ENCODE measurements at places on chromosomes 1 and 21.

- DNase-seq = no peak
These were observed 25.7 kb upstream of the VPS13D start for GRCh38 chr1:12204140-12204539.

DNA sequence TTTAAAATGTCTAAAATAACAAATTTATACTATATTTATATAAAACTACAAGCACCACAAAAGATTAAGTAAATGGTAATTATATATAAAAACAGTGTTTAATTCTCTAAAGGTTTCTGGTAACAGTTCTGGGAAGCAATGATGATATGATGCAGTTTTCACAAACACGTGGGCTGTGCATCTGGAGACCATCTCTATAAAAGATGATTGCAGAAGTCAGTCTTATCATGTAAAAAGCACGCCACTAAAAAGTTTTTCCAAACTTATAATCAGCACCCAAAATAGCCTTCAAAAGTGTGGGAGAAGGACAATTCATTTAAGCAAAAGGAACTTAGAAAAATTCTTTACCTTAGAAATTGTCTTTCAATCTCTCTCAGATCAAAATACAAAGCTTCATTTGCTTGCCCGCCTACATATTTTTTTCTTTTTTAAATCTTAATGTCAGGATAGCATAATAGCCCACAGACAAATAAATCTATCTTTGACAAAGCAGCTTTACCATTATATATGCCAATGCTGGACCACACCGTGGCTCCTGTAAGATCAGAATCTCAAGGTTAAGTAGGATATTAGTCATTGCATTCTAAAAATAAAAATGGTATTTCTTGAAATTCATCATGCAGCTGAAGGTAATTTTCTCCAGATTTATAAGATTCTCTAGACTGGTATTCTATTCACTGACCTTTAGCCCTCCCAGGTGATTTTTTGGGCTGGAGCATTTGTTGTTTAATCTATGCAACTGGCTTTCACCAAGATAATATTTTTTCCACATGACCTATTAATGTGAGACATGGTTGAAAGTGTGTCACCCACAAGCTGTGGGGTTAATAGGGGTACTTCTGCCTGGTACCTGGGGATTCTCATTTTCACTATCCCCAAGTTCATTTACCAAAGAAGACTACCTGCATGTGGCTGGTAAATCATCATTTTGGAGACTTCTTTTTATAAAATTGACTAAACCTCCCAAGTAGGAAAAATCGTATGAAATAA lies 189.6 kb upstream of the ST6GALNAC5 start:
- DNase-seq = no peak

GRCh38 chr1:228343191-228343661 lies 63.4 kb downstream of the TRIM11 start:
- DNase-seq = no peak

- DNase-seq = no peak
These were observed 66.1 kb upstream of the CHODL start for GRCh38 chr21:18178509-18178908.

DNA sequence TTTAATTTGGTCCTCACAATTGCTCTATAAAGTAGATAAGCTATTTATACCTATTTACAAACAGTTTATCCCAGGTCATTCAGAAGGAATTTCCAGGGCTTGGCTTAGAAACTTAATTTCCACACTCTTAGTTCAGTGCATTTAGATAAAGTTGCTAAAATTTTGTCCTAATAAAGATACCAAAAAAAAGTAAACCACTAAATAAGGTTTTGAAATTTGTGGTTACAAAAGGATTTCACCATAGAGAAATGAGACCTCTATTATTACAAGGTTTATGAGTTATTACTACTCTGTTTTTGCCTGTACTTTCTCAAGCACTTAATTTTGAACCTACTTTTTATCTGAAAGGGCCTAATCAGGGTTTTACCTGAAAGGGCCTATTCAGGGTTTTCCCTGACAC lies 22.4 kb downstream of the PTPN22 start:
- no peak for DNase-seq

DNA sequence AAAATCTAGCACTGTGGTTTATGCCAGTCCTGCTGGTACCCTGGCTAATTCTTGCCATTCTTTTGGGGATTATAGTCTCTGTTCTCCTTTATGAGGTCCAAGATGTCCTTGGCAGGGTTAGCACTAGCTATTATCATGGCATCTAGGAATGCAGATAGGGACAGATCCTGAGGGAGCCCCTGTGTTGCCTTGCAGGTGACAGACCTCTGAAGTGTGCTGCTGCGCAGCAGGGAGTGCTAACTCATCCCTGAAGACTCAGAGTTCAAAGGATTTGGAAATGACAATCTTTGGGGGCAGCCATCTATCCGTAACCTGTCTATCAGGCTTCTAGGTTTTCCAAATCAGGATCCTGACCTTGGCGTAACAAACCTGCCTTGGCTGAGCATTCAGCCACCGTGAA lies 16.3 kb downstream of the ZFYVE9 start:
- no peak for DNase-seq

GRCh38 chr1:245437369-245438062 lies 282.7 kb downstream of the KIF26B start:
- DNase-seq = no peak

DNA sequence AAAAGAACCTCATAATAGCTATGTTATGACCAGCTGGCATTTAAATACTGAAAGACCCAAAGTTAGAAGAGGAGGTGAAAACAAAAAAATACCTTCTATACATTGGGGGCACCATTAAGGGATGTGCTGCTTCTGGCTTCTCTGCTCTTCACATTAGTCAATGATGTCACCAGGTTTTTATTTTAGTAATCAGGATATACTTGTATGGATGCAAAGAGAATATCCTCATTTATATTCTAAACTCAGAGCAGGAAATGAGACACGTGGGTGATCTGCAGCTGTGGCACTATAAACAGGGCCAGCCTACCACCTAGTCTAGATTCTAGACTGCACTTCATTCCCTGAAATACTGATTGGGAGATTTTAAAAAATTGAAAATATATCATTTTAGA lies 51.2 kb downstream of the WLS start:
- DNase-seq = no peak

DNA sequence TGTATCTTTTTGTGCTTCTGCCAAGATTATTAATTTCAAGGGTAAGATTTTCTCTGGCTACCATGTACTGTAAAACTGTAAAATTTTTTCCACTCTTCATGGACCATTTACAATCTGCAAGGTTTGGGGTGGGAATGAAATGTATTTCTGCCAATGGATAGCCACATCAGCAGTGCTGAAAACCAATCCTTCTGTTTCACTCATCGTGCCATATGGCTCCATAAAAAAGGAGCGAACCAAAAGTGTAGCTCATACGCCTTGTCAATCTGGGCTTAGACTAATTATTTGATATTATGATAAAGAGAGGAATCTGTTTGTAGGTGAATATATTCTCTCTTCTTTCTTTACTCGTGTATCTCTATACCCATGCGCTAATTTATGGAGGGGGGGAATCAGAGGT lies 3.0 kb upstream of the SLC44A5 start:
- no peak for DNase-seq

GRCh38 chr1:119286587-119287181 lies 81.9 kb upstream of the HAO2 start:
- peak; percentile 9 for DNase-seq

GRCh38 chr1:41950820-41951219 lies 32.1 kb upstream of the HIVEP3 start:
- DNase-seq = no peak

GRCh38 chr1:11078631-11079030 lies 18.8 kb upstream of the SRM start:
- no peak for DNase-seq

- DNase-seq = peak; percentile 14
These were observed 729 bp downstream of the NADK start for GRCh38 chr1:1777583-1777899.

GRCh38 chr1:5351366-5351765 lies 640.9 kb downstream of the NPHP4 start:
- DNase-seq = no peak

DNA sequence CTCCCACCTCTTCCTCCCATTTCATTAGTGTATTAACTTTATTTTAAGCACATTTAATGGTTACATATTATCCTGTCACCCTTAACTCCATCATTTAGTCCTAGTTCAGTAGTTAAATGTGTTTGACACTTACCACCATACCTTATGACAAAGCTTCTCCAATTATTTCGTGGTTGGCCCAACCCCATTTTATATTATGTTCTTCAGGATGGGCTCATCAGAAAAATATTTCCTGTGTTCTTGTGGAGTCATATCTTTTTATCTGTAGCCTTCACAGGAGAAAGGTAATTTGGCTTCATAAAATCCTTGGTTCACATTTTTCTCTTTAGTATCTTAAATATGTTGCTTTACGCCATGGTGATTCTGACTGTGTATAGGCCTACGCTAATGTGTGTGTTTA lies 142.3 kb upstream of the COL6A1 start:
- DNase-seq = no peak

DNA sequence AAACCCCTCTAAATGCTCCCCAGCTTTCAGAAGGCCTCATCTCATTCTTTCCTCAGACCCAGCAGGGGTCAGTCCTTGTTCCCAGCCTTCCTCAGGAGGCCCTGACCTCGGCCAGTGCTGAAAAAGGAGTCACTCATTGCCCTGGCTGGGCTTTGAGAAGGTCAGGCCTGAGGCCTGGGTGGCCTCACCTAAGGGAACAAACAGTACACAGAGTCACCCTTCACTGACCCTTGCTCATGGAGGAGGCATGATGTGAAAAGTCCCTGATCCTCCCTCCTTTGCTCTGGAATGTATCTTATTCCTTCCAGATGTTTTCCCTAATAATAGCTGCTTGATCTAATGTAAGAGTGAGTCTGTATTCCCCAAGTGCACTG lies 117.7 kb upstream of the SLC44A3 start:
- DNase-seq = no peak

- no peak for DNase-seq
These were observed 101.3 kb upstream of the KCNE2 start for GRCh38 chr21:34262469-34262845.

GRCh38 chr1:224212618-224213061 lies 29.6 kb downstream of the DEGS1 start:
- DNase-seq = no peak

- DNase-seq = no peak
These were observed 1.8 kb upstream of the CSMD2 start for GRCh38 chr1:34166625-34167361.

- DNase-seq = no peak
These were observed 37.3 kb downstream of the AZIN2 start for GRCh38 chr1:33118274-33118673.

GRCh38 chr1:173393659-173394000 lies 83.5 kb upstream of the PRDX6 start:
- DNase-seq = no peak

DNA sequence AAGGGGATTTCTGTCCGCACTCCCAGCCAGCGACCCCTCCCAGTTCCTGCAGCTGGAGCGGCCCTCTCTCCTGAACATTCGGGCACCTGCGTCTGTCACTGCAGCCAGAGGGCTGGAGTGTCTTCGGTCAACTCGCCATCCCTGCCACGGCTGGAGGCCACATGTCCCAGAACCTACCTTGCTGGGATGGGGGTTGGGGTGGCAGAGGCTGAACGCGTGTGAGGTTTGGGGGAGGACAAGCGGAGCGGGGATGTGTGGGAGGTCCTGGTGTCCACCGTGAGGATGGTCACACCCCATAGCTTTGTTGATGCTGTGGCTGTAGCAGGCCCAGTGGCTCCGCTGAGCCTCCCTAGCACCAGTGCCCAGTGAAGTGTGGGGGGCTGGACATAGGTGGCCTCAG lies 14.8 kb upstream of the C1orf174 start:
- DNase-seq = no peak

GRCh38 chr1:79193211-79194079 lies 186.9 kb upstream of the ADGRL4 start:
- no peak for DNase-seq

DNA sequence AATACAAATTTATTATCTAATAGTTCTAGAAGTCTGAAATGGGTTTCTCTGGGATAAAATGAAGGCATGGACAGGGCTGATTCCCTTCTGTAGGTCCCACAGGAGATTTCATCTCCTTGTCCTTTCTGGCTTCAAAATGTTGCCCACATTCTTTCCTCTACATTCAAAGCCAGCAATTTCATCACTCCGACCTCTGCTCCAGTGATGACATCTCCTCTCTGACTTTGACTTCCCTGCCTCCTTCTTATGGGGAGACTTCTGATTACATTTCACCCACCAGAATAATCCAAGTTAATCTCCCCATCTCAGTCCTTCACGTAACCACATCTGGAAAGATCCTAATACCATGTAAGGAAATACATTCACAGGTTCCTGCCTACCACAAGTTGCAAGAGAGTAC lies 358.0 kb upstream of the C1orf87 start:
- no peak for DNase-seq

- no peak for DNase-seq
These were observed 1.3 kb upstream of the SYT6 start for GRCh38 chr1:114154963-114155322.

DNA sequence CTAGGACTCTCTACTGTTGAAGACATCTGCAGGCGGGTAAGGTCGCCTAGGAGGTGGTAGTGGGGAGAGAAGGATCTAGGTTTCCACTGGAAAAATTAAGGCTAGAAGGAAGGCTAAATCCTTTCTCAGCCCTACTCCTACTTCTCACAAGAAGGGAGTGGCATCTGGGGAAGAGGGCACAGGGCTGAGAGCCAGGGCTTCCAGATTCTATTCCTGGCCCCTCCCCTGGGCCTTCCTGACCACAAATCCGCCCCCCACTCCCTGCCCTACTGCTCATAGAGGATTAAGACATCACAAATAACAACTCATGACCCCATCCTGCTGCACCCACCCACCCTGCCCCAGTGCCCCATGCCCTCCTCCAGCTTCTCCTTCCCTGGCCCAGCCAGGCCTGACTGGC lies 2.5 kb downstream of the PHLDA3 start:
- no peak for DNase-seq

- no peak for DNase-seq
These were observed 119.6 kb downstream of the LRRC53 start for GRCh38 chr1:74392840-74393239.

DNA sequence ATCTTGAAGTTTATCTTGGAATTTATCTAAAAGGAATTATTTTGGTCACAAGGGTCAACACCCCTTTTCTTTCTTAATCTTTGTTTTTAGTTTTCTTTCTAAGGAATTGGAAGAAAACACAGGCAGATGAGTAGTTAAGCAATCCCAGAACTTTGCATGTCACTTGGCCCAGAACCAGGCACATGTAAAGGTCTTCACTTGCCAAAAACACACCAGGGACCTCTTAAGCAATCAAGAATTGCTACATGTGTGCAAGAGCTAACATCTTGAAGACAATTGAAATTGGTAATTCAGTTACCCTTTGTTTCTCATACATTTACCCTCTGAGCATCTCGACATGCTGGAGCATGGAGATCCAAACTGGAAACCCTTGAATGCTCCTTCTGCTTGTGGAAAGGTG lies 114.2 kb downstream of the ZC3H11B start:
- DNase-seq = no peak

All from hematopoietic multipotent progenitor cell treated with erythropoietin and hydrocortisone succinate and interleukin-3 and kit ligand, for 15 days (in vitro differentiated cells).